ENCODE measurements at places on chromosomes 11 and 22.
A peak's percentile ranks its signal among the peaks of the same experiment; 100 is the strongest.

GRCh38 chr11:12968826-12969225, 40.3 kb upstream of the RASSF10 start:
- DNase-seq, result no peak

GRCh38 chr11:44823868-44824267, 97.1 kb downstream of the TSPAN18 start:
- no peak for DNase-seq

DNA sequence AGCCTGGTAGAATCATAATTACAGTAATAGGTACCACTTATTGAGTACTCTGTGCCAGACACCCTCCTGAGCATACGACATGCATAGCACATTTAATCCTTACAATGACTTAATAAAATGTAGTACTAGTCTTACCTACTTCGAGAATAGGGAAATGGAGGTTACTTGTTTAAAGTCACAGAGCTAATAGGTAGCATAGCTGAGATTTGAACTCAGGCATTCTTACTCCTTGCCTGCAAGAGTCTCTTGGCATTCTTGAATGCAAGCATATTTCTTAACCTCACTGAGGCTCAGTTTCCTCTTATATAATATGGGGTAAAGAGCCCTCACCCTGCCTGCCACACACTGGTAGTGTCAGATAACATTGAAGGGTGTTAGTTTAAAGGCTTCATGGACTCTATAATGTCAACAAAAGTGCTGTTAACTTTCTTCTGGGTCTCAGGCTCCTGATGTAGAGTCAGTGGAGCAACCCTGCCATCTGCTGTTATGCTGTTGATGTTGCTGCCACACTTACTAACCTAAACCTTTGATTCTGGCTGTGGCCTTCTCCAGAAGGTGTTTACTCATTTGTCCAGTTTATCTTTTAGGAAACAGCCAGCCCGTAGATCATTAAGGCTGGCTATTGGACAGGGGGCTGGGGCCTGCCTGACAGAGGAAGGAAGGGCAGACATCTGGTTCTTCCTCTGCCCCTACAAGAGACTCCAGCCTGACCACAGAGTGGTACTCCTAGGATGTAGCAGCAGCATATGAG, 18.9 kb downstream of the LIMK2 start:
- peak; percentile 72 for DNase-seq

DNA sequence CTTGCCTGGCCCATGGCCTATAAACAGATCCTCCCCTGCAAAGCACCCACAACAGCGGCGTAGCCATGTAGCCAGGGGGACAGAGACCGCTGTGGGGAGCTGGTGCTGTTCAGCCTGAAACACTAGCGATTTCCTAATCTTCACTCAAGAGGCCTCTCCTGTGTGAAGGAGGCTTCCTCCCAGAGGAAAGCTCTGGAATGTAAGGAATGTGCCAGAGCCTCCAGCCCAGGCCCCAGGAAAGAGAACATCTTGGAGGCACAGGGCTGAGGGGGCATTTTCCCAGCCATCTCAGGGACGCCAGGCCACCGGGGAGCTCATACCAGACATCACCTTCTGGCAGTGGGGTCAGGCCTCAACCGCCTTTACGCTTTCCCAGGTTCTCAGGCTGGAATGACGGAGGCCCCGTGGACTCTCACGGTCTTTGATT, 24.0 kb downstream of the MIAT start:
- no peak for DNase-seq

GRCh38 chr11:115324581-115325432, 179.4 kb downstream of the CADM1 start:
- peak; percentile 68 for DNase-seq

GRCh38 chr11:30889143-30889794, 303.1 kb upstream of the MPPED2 start:
- DNase-seq, result no peak

DNA sequence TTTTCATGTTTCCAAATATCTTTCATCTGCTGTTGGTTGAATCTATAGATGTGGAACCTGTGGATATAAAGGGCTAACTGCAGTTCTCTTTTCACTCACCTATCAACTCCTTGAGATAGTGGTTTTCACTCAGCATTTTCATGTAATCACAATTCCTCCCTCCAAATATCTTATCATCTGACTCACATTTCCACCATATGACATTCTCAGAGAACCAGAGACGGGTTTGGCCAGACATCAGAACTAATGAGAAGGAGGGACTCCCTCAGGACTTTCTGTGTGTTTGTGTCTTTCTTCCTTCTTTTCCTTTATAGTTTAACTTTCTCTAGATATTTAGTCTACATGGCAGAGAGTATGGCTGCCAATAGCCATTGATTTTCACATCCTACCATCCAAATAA, 134.8 kb upstream of the DDI1 start:
- no peak for DNase-seq

DNA sequence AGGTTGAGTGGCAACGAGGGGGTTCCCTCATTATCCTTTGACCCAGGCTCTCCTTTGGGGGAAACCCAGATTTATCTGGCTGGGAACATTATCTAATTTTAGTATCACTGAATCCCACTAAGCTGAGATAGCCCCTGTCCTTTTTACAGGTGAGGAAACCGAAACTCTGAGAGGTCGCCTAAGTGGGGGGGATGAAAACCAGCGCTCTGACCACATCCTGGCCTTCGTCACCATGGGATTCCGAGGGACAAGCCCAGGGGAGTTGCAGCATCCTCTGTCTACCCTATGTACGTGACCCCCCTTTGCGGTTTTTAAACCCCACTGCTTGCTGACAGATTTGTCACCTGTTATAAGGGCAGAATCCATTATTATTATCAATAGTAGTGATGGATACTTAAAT, 61.0 kb downstream of the ISX start:
- no peak for DNase-seq

- no peak for DNase-seq
Measured at GRCh38 chr11:94754335-94754734, 13.8 kb upstream of the AMOTL1 start.

- DNase-seq, result peak; percentile 26
Measured at GRCh38 chr22:29916007-29916544, 33.1 kb downstream of the MTMR3 start.

DNA sequence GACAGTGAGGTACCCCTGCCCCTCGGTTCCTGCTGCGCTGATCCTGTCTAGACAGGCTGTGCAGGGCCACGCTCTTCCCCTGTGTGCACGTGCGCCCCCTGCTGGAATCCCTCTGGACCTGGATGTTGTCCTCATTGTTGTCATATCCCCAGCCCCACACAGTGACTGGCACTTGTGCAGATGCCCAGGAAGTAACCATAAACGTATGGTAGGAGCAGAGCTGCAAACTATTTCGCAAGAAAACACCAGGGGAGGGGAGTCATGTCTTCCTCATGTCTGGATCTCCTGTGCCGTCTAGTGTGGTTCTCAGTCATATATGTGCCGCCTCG, 114.7 kb downstream of the CRYBB2 start:
- peak; percentile 73 for DNase-seq

DNA sequence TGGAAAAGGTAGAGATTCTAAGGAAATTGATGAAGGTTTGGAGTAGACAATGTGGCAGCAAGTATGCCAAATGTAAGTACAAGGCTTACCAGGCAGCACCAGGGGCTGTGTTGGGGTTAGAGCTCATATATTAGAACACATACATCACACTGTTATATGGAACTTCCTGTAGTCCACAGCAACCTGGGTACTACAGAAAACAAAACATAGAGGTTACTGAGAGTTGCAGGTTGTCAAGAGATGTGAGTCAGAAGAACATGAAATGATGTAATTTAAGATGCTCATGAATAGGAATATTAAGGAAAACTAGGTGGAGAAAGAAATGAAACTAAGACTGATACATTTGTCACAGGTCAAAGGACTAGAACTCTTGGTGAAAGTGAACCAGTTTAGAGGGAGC, 22.0 kb downstream of the FAT3 start:
- DNase-seq, result no peak

GRCh38 chr11:69253028-69253427, 40.9 kb upstream of the MYEOV start:
- DNase-seq, result no peak

- no peak for DNase-seq
Measured at GRCh38 chr11:117300283-117300663, 9.1 kb downstream of the BACE1-AS start.

DNA sequence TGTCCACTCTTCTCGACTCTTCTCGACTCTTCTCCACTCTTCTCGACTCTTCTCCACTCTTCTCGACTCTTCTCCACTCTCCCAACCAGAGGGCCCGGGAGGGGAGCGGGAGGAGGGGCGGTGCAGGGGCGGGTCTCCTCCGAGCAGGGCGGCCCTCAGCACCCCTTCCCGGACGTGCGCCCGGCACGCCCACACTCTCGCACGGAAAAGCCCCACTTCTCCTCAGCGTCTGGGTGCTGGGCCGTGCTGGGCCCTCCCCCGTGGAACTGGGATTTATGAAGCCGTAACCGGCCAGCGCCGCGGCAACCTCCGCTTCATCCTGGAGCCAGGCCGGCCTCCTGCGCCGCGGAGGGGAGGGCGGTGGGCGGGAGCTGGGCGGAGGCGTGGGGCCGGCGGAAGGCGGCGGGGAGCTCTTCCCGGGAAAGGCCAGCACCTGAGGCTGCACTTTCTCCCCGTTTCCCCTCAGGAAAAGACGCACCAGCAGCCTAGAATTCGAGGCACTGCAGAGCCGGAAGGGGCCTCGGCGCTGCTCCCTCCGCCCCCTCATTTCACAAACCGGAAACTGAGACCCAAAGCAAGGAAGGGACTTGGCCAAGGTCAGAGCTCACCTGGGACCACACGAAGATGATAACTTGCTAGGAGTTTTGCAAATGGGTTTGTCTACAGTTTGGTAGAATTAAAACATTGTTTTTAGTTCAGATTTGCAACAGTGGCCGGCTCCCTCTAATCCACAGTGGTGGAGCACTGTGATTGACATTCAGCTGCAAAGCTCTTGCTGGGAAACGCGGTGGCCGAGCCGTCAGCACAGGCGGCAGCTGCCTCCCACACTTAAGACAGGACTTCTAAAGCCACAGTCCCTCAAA, 31.6 kb upstream of the JAM3 start:
- DNase-seq, result peak; percentile 60

GRCh38 chr22:49289822-49290679, 537.6 kb downstream of the BRD1 start:
- DNase-seq, result no peak

GRCh38 chr22:32887324-32887980, 85.9 kb downstream of the TIMP3 start:
- DNase-seq, result no peak

DNA sequence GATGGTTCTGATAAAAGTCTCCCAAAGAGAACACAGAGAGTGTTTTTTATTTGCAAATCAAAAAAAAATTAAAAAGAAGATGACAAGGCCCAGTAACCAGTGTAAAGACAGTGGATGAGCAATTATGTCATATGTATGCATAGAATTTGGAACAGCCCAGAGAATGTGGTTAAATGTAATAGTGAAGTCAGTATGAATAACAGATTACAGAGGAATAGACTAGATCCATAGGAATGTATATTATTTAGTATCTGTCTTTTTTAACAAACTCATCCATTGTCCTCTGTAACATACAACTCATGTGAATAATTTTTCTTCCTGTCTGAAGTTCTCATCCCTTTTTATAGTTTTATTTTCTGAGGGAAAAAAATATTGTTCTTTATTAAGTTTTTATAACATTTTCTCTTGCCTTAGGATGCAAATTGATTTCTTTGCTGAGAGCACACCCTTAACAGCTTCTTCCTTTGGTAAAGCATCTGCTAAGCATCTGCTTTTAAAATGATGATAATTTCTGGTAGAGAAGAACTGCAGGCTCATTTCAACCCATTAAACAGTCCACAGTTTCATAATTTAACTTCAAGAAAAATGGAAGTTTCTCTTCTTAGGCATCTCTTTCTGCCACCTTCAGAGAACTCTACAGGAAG, 266.5 kb upstream of the MTNR1B start:
- DNase-seq, result no peak

GRCh38 chr22:27125539-27125938, 468.2 kb downstream of the MIAT start:
- no peak for DNase-seq

DNA sequence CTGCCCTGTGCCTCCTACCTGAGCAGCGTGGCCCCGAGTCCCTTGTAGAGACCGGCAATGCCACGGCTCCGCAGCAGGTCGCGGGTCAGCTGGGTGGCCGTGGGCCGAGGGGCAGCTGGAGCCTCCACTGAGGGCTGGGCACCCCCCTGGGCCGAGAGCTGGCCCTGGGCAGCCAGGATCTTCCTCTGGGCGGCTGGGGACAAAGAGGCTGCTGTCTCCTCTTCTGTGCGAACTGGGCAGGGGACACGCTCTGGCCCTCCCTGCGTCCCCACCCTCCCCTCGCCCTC, 2.6 kb upstream of the CEND1 start:
- no peak for DNase-seq

GRCh38 chr11:107849790-107850189, 8.8 kb downstream of the SLC35F2 start:
- DNase-seq, result no peak

DNA sequence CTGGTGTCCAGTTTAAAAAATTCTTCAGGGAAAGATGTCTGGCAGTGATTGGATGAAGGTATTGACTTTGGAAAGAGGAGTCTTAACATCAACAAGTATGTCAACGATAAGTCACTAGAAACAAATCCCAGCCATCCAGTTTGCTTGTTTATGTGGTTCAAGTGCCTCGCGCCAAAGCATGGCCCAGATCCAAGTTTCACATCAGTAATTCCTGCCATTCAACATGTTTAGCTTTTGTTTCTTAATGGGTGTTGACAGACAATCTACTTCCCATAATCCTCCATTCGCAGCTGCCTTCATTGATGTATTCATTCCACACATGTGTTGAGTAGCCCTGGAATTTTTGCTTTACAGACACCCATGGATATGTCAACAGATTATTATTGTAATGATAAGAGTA, 77.8 kb downstream of the UBASH3B start:
- DNase-seq, result no peak

DNA sequence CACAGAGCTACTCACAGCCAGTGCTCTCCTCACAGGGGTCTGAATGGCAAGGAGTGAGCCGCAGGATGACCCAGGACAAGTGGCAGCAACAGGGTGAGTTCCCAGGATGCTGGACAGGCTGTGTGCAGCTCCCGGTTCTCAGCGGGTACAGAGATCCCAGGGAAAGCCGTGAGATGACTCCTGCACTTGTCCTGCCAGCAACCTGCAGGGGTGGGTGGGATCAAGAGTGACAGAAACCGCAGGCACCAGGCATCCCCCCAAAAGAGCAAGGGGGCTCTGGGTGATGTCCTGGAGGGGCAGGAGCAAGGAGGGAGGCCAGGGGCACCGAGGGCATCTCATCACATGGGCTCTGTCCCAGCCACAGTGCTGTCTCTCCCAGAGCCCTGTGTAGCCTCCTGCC, 15.9 kb upstream of the PRODH start:
- DNase-seq, result no peak

GRCh38 chr22:29451863-29452262, 13.5 kb downstream of the RFPL1 start:
- no peak for DNase-seq

- DNase-seq, result no peak
Measured at GRCh38 chr11:110121204-110121603, 28.0 kb downstream of the ZC3H12C start.

DNA sequence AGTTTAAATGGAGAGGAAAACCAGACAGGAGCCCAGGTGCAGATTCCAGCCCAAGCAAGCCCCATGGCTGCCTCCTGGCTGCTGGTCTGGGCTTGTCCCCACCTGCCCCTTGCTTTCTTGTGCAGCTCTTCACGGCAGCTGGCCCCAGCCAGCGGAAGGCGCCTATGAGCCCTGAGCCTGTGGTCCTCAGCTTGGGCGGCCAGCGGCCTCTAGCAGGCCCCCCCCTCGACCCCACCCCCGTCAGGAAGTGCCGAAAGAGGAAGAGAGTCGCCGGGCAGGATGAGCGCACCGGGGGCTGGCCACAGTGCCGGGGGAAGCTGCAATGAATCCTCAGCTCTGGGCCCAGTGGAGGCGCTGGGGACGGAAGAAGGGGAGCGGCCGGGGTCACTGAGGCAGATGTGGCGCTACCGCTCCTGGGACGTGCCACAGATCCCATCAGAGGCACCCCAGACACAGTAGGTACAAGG, 2.1 kb upstream of the DGKZ start:
- no peak for DNase-seq

Measured in HEK293T (cell line).